ENCODE measurements at places on chromosomes 13 and 19.
A peak's percentile ranks its signal among the peaks of the same experiment; 100 is the strongest.

- no peak for DNase-seq
Observed at GRCh38 chr13:46799139-46799538, 2.2 kb upstream of the ESD start.

DNA sequence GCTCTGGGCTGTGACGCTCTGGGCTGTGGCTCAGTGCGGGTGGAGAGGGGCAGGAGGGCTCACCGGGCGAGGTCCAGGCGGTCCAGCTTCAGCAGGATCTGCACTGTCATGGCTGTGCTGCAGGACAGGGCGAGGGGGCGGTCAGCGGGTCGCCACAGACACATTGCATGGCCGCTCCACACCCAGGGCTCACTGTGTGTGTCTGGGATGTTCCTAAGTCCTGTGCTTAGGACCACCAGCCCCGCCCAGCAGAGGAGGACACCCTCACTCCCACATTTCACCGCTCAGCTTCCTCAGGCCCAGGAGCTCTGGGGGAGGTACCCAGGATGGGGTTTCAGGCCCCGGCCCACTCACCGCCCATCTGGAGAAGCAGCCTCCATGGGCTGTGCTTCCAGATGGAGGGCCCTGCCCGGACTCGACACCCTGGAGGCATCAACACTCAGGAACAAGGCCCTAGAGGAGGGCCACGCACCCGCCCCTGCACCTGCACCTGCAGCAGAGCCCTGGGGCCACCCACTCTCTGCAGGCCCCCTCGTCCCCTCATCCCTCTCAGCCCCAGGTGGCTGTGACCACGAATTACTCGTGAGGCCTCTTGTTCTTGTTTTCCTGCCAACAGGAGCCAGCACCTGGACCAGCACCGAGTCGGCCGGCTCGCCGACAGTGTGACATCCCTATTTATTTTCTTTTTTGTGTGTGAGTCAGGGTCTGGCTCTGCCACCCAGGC, 9.7 kb upstream of the CERS1 start:
- no peak for DNase-seq

DNA sequence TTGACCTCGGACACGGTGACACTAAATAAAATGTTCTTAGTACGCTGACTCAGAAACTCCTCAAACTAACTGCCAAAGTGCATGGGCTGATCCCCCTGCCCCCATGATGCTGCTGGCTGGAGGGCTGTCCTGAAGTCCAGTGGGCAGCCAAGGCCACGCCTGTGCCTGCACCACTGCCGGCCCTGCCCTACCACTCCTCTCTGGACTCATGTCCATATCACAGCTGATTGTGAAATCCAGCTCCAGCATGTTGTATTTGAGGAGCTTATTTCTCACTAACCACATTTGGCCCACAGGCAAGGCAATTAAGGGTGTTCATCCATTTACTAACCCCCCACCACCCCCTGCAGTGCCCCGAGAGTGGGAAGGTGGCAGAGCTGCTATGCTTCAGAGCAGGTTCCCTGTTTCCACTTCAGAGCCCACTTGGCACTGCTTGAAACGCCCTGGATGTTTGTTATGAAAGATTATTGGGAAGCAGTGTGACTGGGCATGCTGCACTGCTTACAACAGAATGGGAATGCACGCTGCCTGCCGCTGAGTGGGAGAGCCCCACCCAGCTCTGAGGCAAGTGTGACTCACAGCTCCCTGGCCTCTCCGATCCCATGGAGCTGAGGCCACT, 114.0 kb downstream of the UQCRFS1 start:
- peak; percentile 70 for DNase-seq

DNA sequence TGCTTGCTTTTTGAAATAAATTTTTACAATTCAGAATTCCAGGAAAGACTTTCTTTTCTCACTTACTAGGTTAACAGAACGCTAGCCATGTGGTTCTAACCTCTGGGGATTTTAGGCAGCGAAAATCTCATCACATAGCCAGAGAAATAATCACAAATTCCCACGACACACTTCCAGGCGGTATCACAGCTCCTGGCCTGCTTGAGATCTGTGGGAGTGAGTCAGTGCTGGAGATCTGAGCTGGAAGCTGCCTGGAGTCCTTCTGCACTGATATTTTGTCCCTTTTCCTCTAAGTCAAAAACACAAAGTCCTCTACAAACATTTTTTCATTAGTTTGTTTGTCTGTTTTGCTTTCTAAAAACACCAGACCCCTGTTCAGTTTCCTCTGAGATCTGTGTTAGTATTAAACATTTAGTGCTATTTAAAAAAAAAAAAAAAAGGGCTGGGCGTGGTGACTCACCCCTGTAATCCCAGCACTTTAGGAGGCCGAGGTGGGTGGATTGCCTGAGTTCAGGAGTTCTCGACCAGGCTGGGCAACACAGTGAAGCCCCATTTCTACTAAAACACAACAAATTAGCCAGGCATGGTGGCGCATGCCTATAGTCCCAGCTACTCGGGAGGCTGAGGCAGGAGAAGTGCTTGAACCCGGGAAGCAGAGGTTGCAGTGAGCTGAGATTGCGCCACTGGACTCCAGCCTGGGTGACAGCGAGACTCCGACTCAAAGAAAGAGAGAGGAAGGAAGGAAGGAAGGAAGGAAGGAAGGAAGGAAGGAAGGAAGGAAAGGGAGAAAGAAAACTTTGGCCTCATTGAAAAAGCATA, 12.2 kb upstream of the UBE2L5 start:
- DNase-seq, result no peak

GRCh38 chr19:33487901-33488800, 33.4 kb downstream of the PEPD start:
- DNase-seq, result no peak

DNA sequence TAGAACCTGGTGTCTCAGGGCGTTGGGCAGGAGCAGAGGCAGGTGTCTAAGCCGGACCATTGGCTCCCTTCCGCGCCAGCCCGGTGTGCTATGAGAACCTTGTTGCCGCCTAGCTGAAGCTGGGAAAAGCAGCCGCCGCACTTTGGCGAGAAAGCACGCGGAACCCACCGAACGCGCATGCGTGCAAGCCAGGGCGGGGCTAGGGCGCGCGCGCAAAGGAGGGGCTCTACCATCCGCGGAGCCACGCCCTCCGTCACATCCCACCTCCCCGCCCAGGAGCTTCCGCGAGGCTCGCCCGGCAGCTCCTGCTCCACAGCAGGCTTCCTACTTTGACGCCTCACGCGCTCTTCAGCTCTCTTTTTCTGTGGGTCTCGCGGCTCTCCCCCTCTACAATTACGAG, 51.3 kb downstream of the WDR87 start:
- no peak for DNase-seq

DNA sequence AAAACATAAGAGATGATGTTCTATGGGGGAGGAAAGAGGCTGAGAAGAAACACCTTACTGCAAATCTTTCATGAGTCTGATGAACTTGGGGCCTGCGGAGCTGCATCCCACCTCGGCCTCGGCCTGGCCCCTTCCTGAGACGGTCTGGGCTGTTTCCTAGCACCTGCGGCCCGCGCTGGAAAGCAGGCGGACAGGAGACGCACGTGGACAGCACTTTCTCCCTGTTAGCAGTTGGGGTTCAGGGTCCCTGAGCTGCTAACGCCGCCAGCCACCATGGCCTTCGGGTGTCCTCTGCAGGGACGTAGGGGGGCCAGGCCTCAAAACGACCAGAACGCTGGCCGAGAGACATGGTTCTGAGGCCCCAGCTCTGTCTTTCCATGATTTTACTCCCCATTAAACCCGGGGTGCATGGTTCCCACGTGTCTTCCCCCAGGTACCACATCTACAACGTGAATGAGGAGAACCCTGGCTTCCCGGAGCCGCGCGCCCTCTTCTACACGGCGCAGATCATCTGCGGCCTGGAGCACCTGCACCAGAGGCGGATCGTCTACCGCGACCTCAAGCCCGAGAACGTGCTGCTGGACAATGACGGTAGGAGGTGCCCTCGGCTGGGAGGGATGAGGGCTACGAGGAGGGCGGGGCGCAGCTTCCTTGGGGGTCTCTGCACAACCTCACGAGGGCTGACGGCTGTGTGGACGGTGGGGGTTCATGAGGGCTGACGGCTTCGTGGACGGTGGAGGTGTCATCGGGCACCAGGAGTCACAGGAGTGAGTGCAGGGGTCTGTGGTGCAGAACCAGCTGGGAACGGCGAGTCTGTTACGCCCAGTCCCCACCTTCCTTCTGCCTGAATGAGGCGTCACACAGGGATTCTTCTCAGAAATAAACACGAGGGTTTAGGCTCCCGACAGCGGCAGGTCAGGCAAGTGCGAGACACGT, 4.3 kb downstream of the GRK1 start:
- DNase-seq, result no peak

DNA sequence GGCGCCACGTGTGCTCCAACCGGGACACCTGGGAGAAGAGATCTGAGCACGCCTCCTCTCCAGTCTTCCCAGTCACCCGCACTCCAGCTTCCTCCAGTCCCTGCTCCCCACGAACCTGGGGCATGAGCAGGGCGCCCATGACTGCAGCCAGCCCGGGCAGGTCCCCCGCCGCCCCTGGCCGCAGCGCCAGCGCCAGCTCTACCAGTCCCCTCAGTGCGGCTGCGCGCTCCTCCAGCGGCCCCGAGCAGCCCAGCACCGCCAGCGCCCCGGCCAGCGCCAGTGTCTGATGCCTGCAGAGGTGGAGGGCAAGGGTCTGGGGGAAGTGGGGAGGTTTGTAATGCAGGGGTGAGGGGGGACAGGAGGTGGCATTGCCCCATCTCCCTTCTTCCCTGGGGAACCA, 13.1 kb downstream of the SH2D3A start:
- no peak for DNase-seq

DNA sequence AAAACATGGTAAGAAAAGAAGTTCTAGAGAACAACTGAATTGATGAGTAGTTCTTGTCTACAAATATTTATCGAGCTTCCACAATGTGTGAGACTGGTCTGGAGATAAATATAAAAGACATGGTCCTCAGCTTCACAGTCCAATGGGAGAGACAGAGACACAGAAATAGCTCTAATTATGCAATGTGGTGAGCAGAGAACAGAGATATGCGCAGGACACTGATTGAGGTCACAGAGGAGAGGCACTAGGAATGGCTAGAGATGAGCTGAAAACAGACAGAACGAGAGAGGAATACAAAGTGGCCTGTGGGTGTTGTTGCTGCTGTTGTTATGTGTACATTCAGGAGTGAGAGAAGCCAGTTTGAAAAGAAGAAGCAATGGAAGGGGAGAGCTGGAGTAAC, 53.2 kb downstream of the GPALPP1 start:
- DNase-seq, result no peak

GRCh38 chr19:3660493-3661219, 34.1 kb upstream of the CACTIN start:
- no peak for DNase-seq

GRCh38 chr13:77623806-77624205, 73.7 kb upstream of the SLAIN1 start:
- DNase-seq, result no peak

- DNase-seq, result no peak
Observed at GRCh38 chr13:74839656-74840055, 642.3 kb downstream of the TBC1D4 start.

- DNase-seq, result no peak
Observed at GRCh38 chr13:39855236-39855635, 199.8 kb downstream of the COG6 start.

DNA sequence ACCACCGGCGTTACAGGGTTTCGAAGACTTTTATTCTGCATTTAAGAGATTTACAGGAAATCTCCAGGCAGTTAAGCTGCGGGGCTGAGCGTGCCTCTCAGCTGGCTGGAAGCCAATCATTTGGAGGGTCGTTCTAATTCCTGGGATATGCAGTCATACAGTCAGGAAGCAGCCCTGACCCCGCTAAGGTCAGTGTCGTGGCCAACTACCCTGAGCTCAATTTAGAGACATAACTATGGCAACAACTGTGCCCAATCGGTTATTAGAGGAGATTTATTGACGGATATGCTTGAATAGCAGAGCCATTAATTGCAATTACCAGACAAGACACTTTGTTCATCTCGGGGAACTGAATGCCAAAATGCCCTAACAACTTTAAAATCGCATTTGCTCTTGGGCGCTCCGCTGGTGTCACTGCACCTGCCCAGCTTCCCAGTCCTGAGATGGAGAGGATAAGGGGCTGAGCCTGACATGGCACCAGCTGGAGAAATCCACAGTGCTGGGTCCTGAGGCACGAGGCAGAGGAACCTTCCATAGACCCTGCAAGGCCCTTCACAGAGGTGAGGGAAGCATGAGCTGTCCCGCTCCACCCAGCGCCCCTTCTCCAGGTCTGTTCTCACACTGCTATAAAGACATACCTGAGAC, 15.1 kb upstream of the ZNF507 start:
- no peak for DNase-seq

- no peak for DNase-seq
Observed at GRCh38 chr13:72637561-72637960, 89.9 kb downstream of the MZT1 start.
